ENCODE measurements at places on chromosomes 6 and 20. TPM values are rescaled to one million over a fixed set of nuclear protein-coding genes. Genes with fewer than 3 reads are reported as not detected.

DNA sequence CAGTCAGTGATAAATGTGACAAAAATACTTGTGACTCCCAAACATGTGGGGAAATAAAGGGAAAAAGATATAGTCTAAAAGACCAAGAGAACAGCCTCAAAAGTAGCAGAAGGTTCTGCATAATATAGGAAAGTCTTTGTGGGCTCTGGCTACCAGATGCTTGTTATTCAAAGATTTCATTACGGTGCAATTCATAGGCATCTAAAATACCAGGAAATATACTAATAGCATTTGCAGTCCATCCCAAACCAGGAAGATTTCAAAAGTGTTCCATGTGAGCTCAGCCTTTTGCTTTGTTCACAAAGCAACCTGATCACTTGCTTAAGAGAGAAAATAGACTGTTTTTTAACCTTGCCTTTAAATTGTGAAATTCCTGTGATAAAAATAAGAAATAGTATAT, 506.7 kb upstream of the MARCKS start:
- DNase-seq, result no peak

- no peak for DNase-seq
These were observed 176.5 kb downstream of the PHACTR1 start for GRCh38 chr6:12893036-12893435.

DNA sequence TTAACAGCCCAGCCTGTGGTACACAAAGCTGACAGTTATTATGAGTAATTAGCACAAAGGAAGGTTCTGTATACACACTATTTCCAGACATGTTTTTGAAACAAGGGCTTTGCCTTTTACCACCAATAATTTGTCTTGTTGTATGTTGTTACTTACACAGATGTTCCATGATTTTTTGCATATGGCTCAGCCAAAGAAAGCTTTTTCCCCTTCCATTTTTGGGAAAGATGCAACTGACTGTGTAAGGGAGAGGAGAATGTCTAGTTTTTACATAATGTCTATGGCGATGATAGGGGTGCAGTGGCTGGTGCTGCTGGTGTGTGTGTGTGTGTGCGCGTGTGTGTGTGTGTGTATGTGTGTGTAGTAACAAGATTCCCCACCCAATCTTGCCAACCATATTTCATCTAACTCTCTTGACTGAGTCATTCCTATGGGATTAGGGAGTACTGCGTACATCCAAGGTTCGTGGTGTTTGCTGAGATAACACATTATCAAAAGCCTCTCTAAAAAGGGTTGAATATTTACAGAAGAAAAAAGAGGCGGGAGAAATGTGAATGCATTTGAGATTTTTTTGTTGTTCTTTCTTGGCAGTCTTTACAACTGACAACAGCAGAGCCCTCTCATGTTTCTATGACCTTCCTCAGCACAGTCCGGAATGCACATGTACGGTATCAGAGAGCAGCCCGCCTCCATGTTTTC, 192.2 kb downstream of the GMPR start:
- DNase-seq, result no peak

GRCh38 chr6:169093066-169093723, 160.5 kb downstream of the THBS2 start:
- no peak for DNase-seq

DNA sequence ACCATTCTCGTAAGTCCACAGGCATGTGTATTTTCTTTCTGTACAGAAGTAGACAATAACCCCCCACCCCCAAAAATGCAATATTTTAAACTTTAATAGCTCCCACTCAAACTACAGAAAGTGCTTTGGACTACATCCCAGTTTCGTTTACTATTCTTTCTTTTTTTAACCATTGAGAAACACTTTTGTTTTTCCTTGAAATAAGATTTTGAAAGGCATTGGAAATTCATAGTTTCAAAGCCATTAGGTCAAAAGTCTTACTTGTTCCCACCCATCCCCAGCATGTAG, 140.0 kb downstream of the KIF16B start:
- DNase-seq, result no peak

DNAH8 gene
- polyA plus RNA-seq, result 0.01 TPM

DNA sequence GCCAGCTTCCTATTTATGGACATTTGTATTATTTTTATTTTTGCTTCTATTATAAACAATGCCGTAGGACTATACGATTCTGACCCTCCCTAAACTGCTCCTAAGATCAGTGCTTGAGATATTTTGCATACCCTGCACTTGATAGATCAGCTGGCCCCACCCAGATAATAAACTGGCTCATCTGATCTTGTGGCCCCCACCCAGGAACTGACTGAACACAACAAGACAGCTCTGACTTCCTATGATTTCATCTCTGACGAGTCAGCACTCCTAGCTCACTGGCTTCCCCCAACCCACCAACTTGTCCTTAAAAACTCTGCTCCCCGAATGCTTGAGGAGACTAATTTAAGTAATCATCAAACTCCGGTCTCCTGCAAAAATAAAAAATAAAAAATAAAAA, 34.9 kb upstream of the TFAP2A start:
- DNase-seq, result no peak

DNA sequence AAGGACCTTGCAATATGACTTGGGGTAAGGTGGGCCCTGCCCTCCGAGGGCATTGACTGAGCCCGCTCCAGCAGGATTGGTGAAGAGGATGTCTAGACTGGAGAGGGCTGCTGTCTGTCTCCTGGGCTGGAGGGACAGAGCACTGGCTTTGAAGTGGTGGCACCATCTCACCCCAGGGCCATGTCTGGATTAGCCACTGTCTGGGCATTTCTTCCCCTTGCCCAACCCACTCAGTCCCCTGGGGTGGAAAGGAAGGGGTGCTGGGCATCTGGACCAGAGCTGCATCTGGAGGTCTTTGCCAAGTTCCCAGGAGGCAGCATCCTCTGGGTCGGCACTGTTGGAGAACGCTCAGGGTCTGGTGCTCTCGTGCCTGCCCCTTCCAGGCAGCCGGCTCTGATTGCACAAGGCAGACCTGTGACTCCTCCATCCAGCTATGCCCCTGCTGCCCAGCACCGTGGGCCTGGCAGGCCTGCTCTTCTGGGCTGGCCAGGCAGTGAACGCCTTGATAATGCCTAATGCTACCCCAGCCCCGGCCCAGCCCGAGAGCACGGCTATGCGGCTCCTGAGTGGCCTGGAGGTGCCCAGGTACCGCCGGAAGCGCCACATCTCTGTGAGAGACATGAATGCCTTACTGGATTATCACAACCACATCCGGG, at the start of gene R3HDML:
Gene R3HDML (plus strand): TSS at position 319 of the 656 bp plus-strand sequence. CDS start 115 bp downstream, at position 434.
- DNase-seq, result no peak

DNA sequence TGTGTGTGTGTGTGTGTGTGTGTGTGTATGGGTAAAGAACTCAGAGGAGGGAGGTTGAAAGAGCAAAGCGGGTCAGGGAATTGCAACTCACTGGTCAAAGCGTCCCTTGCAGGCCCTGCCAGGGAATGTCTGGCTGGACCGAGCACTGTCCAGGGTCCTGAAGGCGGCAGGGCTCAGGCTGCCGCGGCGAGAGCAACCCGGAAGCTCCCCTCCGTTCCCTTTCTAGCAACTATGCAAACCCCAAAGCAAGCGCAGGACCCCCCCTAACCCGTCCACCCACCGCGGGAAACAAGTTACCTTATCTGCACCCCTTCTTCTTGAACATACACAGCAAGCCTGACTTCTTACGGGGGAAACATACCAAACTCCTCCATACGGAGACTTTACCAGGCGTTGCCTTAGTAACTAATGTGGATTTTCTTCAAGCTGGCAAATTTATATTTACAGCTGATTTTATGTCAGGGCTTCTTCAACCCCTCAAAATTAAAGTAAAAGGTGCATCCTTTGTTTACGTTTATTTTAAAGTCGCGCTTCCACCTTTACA, 538 bp upstream of the GRM1 start:
- no peak for DNase-seq

- no peak for DNase-seq
These were observed 129.0 kb downstream of the JPH2 start for GRCh38 chr20:44057698-44058675.

GRCh38 chr6:153624528-153624927, 414.5 kb upstream of the OPRM1 start:
- no peak for DNase-seq

DNA sequence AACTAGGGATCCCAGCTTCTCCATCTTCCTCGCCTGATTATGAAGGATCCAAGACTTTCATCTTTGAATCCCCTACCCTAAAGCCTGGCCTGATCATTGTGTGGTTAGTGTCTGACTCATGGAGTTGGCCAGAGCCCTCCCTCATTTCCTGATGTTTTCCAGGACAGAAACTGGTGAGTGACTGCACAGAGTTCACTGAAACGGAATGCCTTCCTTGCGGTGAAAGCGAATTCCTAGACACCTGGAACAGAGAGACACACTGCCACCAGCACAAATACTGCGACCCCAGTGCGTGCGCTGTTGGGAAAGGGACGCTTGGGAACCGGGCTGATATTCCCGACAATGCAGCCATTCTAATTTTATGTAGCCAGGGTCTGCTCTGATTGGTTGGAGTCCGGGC, 4.0 kb downstream of the CD40 start:
- no peak for DNase-seq

HLA-DQA2 gene
- polyA plus RNA-seq, result not detected

C20orf141 gene
- not detected for polyA plus RNA-seq

DNA sequence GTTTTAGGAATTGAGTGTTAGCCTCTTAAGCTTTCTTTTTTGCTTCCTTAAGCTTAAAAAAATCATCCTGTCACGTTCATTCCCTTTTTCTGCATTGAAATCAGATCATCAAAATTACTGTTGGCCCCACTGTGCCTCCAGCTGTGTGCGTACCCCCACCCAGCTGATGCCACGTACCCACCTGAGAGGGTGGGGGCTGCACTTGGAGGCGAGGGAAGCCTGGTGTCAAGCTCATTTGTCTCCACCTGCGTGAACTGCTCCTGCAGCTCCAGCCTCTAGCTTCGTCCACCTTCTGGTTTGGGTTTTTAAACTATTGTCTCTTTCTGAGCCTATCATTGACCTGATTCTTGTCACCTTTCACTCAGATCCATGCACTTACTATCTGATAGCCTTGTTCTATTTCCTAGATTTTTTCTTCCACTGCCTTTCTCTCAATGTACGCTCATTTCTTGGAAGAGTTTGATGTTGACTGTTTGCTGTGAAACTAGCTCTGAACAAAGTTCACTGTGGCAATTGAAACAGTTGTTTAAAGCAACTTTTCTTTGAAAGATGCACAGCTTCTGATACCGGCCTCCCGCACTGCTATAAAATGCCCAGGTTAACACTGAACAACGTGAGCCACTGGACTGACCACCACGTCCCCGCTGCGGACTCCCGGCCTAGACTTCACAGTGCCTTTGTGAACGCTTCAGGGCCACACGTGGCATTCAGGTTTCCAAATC, 30.0 kb upstream of the IRF4 start:
- no peak for DNase-seq

DNA sequence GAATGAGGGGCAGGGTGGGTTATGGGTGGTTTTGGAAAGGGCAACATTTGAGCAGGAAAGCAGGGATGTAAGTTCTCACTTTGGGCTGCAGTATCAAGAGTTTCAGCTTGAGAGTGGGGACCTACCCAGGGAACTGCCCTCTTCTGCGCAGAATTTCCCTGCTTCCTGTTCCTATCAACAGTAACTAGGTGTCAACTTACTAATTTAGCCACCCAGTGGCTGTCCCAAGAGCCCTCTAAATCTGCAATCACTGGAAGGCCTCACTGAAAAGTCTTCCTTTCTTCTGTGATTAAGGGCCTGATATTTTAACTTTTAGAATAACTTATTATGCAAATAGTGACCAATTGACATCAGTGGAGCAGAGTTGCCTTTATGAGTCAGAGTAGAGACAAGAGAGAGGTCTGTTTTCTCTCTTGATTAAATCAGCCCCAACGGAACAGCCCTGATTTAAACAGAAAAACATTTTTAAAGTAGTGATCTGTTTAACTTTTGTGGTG, 118.2 kb upstream of the RIPOR2 start:
- no peak for DNase-seq

DNA sequence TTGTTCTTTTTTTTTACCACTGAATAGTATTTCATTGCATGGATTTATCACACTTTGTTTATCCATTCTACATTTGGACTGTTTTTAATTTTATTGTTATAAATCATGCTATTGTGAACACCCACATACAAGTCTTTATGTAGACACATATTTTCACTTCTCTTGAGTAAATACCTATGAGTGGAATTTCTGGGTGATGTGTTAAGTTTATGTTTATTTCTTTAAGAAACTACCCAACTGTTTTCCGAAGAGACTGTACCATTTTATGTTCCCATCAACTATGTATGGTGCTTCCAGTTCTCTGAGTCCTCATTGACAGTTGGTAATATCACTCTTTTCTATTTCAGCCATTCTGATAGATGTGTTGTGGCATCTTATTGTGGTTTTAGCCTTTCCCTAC, 54.0 kb downstream of the RIN2 start:
- no peak for DNase-seq

DNA sequence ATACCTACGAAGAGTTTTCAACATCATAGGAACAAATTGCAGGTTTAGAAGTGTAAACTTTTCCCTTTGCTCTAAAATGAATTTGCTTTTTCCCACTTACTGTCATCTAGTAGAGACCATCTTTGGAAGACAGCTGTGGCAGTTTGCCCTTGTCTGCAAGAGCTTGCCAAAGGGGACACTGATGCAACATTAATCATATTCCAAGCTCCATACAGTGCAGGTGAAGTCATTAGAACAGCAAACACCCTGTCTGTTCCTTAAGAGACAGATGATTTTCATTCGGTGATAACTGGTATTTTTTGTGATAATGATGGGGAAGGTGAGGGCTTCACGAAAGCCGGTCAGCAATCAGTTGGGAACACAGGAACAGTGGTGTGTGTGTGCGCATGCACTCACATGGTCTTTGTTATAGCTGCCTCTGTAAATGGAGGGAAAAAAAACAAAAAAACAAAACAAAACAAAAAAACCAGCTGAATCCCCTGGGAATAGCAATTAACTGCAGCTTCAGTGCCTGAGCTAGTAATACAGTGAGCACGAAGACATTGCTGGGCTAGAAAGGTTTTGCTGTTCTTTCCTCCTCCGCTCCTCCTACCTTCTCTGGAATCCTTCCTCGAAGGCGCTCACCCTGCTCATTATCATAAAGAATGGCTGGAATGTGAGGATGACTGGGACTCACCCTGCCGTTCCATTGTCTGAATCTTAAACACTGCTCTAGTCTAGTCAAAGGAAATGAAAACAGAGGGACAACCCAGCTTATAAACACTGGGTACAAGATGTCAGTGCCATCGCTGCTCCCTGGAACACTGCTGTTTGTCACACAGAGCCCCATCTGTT, 35.2 kb upstream of the KIF13A start:
- DNase-seq, result no peak

- DNase-seq, result no peak
These were observed 994 bp downstream of the CLDN20 start for GRCh38 chr6:155264693-155265320.

DNA sequence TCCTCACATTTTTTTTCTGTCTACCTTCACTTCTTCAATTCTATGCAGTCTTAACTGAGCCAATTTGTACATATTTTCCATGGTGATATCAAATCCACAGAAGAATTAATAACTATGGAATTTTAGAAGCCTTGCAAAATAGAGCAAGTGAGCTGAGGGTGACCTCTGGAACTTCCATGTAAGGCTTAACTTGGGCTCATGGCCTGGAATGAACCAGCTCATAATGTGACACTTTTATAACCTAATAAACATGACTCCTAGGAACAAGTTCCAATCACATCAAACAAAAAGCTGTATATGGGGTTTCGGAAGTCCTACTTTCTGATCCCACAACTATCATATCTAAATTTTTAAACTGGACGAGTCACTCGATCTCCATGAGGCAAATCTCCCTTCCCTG, 232.4 kb downstream of the FOXA2 start:
- no peak for DNase-seq

- DNase-seq, result no peak
These were observed 244.2 kb downstream of the EPM2A start for GRCh38 chr6:145491126-145491525.

PRDM1 gene
- 3.7 TPM for polyA plus RNA-seq
